IMR-90 (cell line): ENCODE measurements at places on chromosomes 7 and 10.

- peak; percentile 99 for DNase-seq
Measured at GRCh38 chr7:114889646-114890285, 32.1 kb upstream of the MDFIC start.

DNA sequence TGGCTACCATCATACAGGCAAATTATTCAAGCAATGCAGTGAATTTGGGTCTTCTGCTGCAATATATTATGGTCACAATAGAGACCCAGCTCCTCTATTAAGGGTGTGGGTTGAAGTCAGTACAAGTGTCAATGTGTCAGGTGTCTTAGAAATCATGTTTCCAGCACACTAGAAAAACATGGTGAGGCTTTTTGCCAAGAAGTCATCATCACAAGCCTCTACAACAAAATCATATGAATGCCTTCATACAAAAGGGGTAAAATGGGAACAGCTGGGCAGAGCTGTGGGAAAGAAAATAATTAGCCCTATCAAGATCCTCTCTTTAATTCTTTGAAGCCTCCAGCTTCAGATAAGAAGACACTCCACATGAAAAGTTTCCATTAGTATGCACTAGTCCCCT, 37.2 kb downstream of the FAM13C start:
- DNase-seq = no peak

- DNase-seq = peak; percentile 75
Measured at GRCh38 chr7:17239683-17240521, 58.5 kb upstream of the AHR start.

DNA sequence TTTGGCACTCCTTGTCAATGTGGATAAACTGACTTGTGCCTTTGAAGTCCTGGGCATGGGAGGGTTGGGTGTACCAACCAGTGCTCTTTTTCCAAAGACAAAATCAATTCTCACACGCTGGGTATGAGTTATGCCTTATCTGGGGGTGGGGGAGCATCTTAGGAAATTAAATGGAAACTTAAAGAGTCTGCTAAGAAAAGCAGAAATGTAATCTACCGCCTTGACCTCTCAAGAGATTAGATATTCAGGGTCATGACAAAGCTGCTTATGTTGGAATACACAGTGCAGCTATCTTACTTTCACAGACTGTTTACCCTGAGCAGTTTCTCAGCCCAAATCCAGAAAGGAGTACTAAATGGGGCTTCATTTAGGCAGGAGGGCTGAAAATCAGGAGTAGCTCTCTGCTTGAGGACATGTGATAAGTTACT, 2.6 kb downstream of the MEST start:
- no peak for DNase-seq

DNA sequence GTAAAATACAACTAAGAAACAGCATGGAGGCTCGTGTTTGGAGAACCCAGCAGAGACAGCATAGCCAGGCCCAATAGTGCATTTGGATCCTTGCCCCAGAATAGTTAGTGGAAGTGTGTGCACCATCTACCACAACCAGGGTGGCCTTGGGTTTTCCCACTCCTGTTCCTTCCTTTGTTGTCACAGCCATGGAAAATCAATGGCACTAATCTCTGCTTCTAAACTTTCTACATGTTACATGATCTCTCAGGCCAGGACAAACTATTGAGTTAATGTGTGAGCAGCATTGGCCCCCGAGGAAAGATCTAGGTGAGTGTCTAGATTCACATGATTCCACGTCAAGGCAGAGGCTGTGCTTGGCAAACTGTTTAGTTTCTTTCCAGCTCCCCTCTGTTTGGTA, 2.0 kb downstream of the CYP3A7 start:
- no peak for DNase-seq

- DNase-seq = no peak
Measured at GRCh38 chr10:122710576-122710975, 10.9 kb upstream of the C10orf120 start.

GRCh38 chr7:151291206-151291605, 42.7 kb upstream of the SMARCD3 start:
- DNase-seq = no peak

- DNase-seq = peak; percentile 89
Measured at GRCh38 chr7:124688991-124689390, 76.6 kb downstream of the GPR37 start.

GRCh38 chr10:2920168-2920567, 147.2 kb upstream of the PFKP start:
- DNase-seq = no peak

GRCh38 chr10:48509974-48510692, 94.7 kb downstream of the ARHGAP22 start:
- DNase-seq = no peak

GRCh38 chr10:108791030-108791429, 1132.3 kb downstream of the XPNPEP1 start:
- no peak for DNase-seq

- DNase-seq = peak; percentile 1
Measured at GRCh38 chr7:93851536-93851935, 39.0 kb downstream of the TFPI2 start.

GRCh38 chr7:149870274-149870673, 3.5 kb upstream of the ATP6V0E2 start:
- no peak for DNase-seq

DNA sequence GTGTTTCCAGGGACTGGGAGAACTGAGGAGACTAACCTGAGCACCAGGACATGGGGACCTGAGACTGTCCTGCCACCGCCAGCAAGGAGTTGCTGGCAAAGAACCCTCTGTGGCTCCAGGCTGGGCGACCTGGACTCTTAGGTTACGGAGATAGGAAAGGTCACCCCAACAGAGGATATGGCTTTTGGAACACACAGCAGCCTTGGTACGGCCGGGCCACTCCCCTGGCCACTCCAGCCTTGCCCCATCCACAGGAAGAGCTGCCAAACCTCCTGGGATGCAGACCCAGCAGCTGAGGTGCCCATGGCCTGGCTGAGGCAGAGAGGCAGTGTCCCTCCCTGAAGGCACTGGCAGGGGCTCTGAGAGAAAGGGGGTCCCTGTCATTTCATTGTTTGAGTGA, 137.8 kb downstream of the OAT start:
- DNase-seq = no peak

DNA sequence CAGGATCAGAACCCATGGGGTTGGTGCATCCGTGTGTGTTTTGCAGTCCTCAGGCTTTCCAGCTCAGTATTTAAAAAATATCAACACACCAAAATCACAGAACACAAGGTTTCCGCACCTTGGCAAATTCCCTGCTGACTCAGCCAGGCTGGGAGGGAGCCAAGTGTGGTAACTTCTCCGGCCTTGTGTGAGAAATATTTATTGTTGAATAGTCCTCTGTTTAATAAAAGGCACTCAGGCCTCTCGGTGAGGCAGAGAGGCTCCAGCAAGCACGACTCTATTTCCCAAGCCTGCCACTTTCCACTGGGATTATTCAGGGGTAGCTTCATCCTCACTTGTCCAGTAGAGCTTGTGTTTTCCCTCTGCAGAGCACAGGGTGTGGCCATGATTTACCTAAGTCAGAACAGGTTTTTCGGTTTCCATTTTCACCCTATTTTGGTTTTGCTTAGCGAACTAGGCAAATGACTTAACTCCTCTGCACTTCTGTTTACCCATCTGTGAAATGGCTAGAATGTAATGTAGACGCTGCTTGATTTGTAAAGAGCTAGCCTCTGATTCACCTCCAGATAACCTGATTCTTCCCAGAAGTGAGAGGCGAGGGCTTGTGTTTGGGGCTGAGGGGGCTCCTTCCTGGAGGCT, 13.0 kb upstream of the CHST15 start:
- peak; percentile 55 for DNase-seq

DNA sequence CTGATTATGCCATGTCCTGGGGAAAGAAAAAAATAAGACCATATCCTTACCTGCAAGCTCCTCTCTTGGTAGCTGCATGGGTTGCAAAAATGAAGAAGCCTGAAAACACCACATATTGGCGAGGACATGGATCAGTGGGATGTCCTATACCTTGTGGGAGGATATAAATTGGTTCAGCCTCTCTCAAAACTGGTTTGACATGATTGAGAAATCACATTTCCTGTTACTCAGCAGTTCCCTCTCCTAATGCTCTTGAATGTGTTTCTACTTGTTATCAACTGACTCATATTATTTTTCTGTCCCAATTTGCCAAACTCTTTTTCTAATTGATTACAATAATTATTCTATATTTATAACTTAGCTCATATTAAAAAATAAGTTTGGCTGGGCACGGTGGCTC, 380.2 kb downstream of the EXOC4 start:
- DNase-seq = peak; percentile 67

- no peak for DNase-seq
Measured at GRCh38 chr10:67385566-67385965, 310.4 kb downstream of the CTNNA3 start.

DNA sequence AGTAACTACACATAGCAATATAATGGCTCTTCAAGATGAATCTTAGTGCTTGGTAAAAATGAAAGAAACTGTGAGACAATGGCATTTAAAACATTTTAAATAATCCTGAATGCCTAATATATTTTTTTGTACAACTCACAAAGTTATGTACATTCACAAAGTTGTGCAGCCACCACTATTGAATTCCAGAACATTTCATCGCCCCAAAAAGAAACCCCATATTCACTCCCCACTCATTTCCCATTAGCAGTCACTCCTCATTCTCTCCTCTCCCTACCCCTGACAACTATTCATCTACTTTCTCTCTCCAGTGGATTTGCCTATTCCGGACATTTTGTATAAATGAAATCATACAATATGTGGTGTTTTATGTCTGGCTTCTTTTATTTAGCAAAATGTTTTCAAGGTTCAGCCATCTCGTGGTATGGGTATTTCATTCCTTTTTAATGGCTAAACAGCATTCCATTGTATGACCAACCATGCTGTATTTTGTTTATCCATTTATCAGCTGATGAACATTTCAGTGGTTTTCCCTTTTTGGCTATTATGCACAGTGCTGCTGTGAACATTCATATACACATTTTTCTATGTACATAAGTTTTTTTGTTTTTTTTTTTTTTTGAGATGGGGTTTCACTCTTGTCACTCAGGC, 34.7 kb downstream of the ENTPD7 start:
- DNase-seq = peak; percentile 91

GRCh38 chr10:62054830-62055229, 153.3 kb downstream of the ARID5B start:
- DNase-seq = no peak

- no peak for DNase-seq
Measured at GRCh38 chr10:121580276-121581116, 17.7 kb downstream of the FGFR2 start.

DNA sequence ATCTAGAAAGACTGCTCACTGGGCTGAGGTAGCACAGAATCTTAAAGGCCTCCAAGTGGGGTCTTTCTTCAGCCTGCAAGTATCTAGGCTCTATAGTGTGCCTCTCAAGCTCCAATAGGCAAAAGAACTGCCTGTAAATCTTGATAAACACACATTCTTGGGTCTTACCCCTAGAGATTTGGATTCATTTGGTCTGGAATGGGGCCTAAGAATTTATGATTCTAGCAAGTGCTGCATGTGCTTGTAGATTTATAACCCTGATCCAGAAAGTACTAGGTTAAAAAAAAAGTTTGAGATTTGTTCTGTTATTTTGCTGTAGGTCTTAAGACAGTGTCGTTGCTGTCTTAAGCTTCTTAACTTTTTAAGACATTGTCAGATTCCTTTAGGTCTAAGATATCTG, 74.1 kb downstream of the RALA start:
- DNase-seq = no peak

DNA sequence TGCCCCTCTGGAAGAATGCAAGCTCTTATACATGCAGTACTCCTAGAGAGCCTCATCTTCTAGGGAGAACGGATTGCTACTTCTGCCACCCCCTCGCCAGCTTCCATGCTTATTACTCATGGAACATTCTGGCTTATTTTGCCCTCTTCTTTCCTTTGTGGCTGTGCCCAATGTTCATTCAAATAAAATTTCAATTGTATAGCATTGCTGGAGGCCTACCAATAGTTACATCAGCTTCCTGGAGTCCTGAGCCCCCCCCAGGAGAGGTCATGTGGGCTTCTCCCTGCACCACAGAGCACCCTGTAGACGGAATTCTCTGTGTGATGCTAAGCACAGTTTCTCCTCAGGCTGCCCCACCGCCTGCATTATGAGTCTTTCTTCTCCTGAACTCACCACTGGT, 1094.0 kb downstream of the KCNMA1 start:
- DNase-seq = peak; percentile 30

GRCh38 chr7:128152721-128153120, 88.4 kb upstream of the LEP start:
- no peak for DNase-seq

DNA sequence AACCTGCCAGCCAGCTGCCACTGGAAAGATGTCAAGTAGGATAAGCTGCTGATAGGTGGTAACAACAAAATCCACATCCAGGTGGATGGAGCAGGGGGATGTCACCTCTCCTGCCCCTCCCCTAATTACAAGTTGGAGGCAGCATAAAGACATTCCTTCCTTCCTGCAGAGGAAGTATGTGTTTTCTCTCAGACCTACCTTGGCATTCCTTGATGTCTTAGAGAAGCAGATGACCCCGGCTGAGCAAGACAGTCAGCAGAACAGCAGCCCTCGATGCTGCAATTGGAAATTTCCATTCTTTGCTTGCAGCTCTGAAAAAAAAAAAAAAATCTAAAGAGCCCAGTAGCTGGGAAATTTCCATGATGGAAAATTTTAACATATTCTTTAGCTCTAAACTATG, 137.5 kb upstream of the MKLN1 start:
- DNase-seq = peak; percentile 31

DNA sequence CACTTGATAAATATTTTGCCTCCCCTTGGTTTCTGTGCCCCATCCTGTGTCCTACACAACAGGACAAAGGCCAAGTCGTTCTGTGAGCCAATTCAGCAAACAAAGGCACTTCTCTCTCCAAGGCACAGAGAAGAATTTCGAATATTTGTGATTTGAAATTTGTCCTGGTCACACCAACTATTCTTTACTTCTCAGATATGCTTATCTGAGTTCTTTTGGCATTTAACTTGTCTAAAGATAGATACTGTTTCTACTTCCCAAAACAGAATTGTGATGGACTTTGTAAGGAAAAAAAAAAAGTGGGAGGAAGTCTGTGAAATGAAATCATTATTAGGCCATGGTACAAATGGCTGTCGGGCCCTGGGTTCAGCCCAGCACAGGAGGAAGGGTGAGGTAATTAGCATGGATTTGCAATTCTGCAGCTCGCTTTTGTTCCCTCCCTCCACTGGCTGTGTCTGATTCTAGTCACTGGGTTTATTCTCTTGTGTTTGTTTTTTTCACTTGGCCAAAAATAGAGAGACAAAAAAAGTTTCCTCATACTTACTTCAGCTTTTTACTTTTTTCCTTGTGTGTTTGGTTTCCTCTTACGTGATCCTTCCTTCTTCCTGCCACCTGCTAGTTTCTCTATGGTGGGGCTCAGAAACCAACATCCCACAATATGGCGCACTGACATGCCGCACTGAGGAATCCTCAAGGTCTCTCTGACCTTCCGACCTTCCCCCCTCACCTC, 108.2 kb upstream of the MKLN1 start:
- no peak for DNase-seq

DNA sequence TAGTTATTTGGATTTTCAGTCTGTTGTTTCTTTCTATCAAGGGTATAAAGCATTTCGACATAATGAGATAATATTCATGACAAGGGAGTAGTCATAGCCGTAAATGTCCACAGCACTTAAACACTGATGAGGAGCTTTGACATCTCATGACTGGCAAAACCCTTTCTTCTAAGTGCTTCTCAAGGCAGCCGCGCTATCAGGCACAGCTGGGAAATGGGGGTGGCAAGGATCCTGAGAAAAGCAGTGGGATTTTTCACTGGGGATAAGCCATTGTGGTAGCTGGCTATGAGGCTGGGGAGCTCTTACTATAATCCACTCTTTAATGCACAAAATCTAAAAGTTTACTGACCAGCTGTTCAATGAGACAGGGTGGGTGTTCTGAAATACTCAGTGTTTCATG, 493.2 kb upstream of the KLF6 start:
- DNase-seq = no peak

GRCh38 chr7:21429021-21429420, 1.1 kb downstream of the SP4 start:
- no peak for DNase-seq

GRCh38 chr10:3955955-3956617, 171.1 kb upstream of the KLF6 start:
- DNase-seq = no peak
